H9 (cell line): ENCODE measurements at places on chromosomes 13 and 19. TPM values are rescaled to one million over a fixed set of nuclear protein-coding genes. Genes with fewer than 3 reads are reported as not detected.

Gene C19orf38
- 0.20 TPM in 1 of 2 replicates, not detected in the other for total RNA-seq

Gene ODAD3
- 2.2 and 2.5 TPM in 2 replicates for total RNA-seq

Gene ZNF578
- total RNA-seq = 5.1 and 5.3 TPM in 2 replicates

Gene ELF1
- 14.8 and 15.5 TPM in 2 replicates for total RNA-seq

Gene CASP14
- total RNA-seq = not detected in 2 replicates

Gene PSG6
- total RNA-seq = not detected in 2 replicates

GRCh38 chr13:74131227-74131626 is 3.0 kb downstream of the KLF12 start:
- no peak for DNase-seq

DNA sequence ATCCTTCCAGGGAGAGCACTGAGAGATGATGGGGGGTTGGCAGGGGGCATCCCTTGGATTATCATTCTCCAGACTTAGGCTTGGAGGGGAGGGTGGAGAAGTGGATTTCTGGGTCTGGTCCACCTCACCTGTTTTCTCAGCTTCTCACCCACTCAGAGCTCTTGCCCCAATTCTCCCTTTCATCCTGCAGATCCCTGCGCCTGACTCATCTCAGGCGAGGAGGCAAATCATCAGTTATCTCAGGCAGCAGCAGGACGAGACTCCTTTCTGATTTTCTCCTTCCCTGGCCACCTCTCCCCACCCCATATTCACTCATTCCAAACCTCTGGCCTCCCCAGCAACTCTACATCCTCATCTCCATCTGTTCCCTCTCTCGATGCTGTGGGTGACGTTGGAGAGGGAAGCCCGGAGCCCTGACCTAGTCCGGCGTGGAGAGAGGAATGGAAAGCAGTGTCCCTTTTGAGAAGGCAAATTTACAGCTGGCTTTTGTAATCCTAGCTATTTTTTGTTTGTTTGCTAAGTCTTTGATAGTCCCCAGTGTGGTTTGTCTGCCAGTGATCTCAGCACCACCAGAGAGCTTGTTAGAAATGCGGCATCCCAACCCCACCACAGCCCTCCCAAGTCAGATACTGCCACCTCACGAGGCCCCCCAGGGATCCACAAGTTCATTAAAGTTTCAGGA is 24.0 kb upstream of the TPT1 start:
- no peak for DNase-seq

DNA sequence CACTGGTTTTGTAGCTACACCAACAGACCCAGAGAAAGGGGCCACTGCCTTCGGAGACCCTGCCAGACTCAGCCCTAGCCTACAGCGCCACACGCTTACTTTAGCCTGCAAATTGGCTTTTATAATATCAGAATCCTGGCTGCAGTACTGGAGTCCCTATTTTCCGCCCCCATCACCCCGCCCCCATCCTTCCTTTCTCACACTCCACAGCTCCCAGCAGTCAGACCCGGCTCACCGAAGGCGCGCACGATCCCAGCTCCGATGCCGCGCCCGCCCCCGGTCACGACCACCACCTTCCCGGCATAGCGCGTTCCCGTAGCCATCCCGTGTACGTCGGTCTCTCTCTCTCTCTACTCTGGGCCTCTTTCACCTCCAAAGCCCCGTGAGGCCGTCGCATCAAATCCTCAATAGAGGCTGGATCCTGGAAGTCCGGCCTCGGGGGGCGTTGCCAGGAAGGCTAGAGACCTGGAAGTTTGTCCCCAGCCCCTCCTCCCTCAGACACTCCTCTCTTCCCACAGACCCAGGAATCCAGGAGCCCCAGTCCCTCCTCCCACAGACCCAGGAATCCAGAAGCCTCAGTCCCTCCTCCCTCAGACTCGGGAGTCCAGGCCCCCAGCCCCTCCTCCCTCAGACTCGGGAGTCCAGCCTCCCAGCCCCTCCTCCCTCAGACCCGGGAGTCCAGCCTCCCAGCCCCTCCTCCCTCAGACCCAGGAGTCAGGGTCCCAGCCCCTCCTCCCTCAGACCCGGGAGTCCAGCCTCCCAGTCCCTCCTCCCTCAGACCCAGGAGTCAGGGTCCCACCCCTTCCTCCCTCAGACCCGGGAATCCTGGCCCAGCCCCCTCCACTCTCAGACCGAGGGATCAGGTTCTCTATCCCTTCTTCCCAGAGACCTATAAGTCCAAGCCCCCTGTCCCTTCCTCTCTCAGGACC is at the start of gene HSD17B14:
Gene HSD17B14, minus strand, starts transcription at position 403 of the 929 bp plus-strand sequence. Its CDS starts 80 bp downstream, at position 323.
- peak; percentile 95 for DNase-seq

DNA sequence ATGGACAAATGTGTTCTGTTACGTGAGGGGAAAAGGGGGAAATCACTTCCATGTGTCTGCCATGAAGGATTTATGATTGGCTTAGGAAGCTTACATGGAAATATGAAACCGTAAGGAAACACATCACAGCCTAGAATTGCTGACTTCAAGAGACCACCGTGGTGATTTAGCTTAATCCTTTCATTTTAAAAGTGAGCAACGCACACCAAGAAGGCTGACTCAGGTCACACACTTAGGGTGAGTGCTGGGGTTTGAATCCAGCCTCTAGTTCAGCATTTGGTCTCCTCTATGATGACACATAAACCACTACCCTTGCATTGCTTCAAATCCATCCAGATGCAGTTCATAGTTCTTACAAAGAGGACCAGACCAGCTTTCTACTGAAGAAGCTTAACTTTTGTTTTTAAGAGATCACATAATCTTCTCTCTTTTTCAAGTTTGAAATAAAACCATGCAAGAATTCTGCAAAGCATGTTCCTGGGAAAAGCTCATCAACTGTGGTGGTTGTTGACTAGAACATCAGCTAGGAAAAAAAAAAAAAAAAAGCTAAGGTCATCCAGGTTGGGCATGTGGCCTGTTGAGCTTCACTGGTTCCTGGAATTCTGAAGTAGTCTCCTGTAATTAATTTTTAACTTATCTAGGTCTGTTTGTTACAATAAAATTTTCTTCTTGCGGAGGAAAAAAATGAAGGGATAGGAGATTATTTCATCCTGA is 60.2 kb upstream of the KL start:
- DNase-seq = no peak

DNA sequence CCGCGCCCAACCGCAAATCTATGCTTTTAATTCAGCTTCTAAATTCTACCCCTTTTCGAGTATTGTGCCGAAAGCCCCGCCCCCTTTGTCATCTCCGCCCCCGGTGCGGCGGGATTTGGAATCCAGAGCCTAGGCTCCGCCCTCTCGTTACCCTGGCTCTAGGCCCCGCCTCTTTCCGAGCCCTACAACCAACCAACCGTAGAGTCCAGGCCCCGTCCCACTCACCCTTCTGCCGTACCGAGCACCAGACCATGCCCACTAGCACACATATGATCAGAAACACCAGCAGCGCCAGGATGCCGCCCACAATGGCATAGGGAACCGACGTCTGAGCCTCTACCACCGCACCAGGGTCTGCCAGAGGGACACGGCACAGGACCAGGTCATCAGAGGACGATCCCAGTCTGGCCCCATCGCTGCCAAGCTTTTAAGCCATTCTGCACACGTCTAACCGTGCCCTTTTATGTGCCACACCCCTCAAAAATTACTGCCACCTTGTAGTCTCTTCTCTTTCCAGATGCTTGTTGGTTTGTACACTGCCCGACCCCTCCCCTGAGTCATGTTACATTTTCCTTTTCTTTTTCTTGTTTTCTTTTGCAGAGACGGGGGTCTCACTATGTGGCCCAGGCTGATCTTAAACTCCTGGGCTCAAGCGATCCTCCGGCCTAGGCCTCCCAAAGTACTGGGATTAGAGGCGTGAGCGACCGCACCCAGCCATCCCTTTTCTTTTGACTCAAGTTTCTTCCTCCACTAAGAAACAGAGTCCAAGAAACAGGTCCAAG is 4.7 kb upstream of the ZNF428 start:
- DNase-seq = peak; percentile 93

DNA sequence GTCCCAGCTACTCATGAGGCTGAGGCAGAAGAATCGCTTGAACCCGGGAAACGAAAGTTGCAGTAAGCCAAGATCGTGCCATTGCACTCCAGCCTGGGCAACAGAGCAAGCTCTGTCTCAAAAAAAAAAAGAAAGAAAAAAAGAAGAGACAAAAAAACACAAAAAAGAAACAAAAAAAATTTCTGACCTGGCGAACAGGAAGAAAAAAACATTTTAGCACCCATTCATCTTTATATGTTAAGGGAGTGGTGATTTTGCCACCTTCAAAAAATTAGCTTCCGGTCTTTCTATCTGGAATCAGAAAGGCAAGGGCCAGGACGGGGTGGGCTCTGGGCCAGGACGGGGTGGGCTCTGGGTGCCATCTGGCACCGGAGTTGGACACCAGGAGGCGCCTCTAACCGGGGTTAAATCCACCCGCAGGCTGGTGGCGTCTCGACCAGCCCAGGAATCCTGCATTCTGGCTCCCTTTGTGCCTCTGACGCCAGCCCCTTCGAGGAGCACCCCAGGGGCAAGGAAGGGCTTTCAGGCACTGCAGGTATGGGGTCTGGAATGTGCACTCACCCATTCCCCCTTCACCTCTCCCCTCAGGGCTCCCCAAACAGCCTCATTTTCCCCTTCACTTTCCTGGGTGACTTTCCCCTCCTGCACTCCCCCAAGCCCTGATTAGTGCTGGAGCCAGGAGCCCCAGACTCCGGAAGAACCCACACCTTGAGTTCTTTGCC is 10.4 kb upstream of the ZSWIM4 start:
- DNase-seq = peak; percentile 85

GRCh38 chr19:21317821-21318220 is 11.4 kb downstream of the ZNF708 start:
- DNase-seq = no peak

DNA sequence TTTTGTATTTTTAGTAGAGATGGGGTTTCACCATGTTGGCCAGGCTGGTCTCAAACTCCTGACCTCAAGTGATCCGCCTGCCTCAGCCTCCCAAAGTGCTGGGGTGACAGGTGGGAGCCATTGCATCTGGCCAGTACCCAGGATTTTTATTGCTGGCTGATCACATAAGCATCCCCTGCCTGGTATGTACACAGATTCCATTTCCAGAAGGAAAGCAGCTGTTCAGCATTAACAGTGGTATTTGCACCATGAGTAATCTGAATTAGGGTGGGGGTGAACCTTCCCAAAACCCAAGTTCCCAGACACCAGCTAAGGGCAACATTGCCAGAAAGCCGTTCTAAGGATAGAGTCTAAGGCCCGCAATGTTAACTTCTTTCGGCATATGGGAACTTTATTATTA is 7.3 kb downstream of the ZNF555 start:
- no peak for DNase-seq

DNA sequence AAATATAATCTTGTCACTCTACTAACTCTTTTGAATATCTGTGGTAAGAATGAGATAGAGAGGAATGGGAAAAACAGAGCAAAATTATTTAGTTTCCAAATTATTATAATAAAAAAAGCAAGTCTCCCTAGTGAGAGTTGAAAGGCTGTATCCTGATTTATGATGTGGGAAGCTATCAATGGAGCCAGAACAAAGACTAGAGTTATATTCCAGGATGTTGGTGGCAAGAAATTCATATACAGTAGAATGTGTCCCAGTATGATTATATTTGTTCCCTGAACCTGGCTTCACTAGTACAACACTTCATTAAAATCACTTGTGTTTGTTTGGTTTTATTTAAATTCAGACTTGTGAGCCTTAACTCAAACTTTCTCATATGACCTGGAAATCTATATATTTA is 630.3 kb downstream of the GPC5 start:
- no peak for DNase-seq

DNA sequence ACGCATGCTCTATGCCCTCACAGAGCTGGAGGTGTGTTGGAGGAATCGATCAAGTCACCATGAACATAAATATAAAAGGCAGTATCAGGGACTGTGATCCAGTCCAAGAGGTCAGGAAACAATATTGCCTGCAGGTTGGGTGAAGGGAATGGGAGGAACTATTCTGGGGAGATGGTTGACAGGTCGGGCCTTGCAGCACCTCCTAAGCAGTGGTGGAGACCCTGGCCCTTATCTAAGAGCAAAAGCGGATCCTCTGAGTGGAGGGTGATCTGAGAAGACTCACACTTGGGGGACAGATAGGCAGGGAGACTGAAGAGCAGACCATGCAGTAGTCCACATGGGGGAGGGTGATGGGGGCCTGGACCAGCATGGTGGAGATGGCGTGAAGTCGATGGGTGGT is 213.5 kb downstream of the SLC7A1 start:
- DNase-seq = no peak

- DNase-seq = no peak
Observed at GRCh38 chr19:30425885-30426838, 54.0 kb downstream of the ZNF536 start.

DNA sequence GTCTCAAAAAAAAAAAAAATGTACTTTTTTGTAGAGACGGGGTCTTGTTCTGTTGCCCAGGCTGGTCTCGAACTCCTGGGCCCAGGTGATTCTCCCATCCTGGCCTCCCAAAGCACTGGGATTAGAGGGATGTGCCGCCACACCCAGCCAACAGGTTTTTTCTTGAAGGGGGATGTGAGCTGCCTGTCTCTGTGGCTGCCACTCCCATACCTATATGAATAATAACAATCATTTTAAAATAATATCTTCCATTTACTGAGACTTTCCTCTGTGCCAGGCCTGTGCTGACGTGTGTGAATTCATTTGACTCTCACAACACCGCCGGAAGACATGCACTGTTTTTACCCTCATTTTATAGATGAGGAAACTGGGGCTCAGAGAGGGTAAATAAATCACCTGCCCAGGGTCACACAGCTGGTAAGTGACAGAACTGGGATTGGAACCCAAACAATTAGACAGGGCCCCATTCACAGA is 7.2 kb upstream of the BCL3 start:
- DNase-seq = no peak

DNA sequence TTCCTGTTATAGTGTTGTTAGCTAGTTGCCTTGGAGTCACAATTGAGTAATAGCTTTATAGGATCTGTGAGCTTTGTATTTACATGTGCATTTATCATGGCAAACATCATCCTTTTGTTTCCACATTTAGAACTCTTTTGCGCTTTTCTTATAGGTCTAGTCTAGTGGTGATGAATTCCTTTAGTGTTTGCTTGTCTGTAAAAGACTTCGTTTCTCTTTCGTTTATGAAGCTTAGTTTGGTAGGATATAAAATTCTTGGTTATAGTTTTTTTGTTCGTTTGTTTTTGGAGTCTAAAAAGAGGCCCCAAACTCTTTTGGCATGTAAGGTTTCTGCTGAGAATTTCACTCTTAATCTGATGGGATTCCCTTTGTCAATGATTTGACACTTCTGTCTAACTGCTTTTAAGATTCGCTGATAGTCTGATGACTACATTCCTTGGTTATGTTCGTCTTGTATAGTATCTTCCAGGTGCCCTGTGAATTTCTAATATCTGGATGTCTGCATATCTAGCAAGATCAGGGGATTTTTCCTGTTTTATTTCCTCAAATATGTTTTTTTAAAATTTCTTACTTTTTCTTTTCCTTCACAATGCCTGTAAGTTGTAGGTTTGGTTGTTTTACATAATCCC is 20.2 kb downstream of the DNAJC3 start:
- no peak for DNase-seq

GRCh38 chr19:57830071-57830602 is at the start of gene ZNF587B:
ZNF587B (plus strand) TSS chr19:57830299; CDS start chr19:57830529, 230 bp downstream.
- DNase-seq = peak; percentile 96

DNA sequence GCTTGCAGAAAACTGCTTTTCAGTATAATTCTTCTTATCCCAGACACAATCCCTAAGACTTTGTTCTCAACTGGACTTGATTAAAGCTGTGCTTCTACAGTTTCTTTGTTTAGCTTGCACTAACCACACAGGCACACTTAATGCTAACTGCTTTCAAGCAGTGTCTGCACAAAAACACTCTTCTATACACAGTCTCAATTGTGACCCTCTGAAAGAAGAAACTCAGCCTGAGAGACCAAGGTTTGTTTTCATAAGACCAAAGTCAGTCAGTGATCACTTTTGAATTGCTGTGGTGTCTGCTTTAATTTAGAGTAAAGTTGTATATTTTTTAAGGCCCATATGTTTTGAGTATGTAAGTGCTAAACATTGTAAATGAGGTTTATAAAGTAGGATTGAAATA is 431.2 kb downstream of the KCTD12 start:
- DNase-seq = no peak

GRCh38 chr19:40533508-40533907 is 43.2 kb upstream of the SHKBP1 start:
- no peak for DNase-seq
